ENCODE measurements at places on chromosomes 1 and 21.

DNA sequence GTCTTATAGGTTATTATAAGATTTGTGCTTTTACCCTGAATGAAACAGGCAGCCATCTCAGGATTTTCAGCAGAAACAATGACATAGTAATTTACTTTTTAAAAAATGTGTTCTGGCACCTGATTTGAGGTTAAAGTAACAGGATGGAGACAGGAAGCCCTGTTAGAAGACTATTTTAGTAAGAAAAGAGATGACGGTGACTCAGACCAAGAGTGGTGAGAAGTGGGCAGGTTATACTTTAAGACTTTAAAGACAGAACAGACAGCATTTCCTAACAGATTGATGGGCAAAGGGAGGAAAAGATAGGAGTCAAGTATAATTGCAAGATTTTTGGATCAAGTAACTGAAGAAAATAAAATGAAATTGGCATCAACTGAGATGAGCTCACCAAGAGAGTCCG is 436.8 kb upstream of the NR5A2 start:
- no peak for DNase-seq

GRCh38 chr1:8419172-8419571 is 101.3 kb downstream of the SLC45A1 start:
- DNase-seq: no peak

- DNase-seq: no peak
Observed at GRCh38 chr1:230071316-230071715, 4.3 kb downstream of the GALNT2 start.

DNA sequence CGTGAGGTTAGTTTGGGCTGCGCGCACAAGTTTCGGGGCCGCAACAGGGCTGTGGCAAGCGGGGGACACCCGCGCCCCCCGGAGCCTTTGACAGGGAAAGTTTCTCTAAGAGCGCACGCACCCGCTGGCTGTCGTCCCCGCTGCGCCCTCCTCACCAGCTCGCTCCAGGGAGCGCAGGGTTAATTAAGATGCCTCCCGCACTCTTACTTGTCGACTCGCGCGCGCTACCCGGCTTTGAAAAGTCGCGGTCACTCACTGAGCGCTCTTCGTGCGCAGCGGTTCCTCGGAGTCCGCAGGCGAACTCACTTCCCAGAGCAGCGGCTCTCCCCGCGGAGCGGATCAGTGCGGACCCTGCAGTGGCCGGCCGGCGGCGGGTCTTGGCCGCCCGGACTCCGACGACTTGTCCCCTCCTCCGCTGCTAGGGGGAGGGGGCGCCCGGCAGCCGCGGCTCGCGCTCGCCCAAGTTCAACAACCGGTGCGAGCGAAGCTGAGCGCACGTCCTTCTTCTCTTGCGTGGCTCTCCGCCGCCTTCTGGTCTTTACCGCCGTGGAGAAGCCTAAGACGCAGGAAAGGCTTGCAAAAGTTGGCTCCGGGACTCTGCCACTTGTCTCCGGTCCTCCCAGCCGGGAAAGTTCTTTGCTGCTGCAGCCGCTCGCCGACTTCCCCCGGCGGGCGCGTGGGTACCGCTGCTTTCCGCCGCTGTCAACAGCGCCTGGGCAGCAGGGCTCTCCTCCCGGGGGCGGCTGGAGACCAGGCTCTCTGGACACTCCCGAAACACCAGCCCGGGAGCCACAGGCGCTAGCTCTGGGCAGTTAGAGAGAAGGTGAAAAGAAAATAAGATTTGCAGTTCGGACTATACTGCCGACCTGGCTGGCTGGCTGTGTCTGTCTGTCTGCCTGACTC is 506 bp downstream of the JUN start:
- DNase-seq: peak; percentile 20

DNA sequence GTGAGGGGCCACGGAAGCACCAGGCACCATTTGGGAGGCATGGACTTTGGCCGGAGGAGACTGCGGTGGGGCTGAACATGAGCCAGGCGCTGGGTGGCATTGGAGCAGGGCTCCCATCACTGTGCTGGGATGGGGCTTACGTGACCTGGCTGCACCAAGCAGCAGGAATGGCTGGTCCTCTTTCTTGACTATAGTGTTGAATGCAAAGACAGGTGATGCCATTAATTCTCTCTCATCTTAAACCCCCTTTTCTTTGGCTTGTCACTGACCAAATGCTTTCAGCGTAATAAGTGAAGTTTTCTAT is 447.9 kb downstream of the CAMTA1 start:
- no peak for DNase-seq

- no peak for DNase-seq
Observed at GRCh38 chr1:203794764-203795440, 521 bp upstream of the ZBED6 start.

DNA sequence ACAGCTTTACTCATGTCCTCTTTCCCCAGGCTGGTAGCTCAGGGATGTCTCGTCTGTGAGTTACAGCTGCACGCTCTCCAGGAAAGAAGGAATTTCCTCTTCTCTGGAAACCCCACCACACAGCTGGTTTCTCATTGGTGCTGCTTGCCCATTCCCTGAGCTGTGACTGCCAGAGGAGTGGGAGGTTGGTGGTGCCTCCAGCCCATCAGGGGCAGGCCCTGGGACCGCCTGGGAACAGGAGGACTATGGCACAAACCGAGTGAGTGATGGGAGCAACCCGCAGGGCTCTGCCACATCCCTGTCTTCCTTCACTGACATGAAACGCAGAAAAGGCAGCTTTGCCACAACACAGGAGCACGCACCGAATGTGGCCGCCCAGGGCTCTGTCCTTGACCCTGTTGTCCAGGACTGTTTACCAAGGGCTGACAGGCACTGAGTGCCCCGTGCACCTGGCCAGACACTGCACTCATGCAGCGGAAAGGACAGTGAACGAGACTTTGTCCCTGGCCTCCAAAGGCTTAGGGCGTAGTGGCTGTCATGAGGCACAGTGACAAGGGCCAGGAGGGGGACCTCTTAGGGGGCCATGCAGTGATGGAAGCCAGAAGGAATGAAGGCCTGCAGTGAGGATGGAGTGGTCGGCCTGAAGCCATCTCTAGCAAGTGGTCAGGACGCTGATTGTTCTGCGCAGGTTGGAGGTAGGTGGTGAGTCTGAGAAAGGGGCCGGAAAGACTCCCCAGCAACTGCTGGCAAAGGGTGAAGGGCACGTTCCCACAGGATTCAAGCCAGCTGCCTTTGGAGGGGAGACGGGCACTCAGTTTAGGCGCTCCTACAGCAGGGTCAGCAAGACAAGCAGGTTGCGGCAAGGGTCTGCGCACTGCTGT is 1.7 kb upstream of the CCNL2 start:
- no peak for DNase-seq

- no peak for DNase-seq
Observed at GRCh38 chr1:183697814-183698590, 44.9 kb upstream of the APOBEC4 start.

DNA sequence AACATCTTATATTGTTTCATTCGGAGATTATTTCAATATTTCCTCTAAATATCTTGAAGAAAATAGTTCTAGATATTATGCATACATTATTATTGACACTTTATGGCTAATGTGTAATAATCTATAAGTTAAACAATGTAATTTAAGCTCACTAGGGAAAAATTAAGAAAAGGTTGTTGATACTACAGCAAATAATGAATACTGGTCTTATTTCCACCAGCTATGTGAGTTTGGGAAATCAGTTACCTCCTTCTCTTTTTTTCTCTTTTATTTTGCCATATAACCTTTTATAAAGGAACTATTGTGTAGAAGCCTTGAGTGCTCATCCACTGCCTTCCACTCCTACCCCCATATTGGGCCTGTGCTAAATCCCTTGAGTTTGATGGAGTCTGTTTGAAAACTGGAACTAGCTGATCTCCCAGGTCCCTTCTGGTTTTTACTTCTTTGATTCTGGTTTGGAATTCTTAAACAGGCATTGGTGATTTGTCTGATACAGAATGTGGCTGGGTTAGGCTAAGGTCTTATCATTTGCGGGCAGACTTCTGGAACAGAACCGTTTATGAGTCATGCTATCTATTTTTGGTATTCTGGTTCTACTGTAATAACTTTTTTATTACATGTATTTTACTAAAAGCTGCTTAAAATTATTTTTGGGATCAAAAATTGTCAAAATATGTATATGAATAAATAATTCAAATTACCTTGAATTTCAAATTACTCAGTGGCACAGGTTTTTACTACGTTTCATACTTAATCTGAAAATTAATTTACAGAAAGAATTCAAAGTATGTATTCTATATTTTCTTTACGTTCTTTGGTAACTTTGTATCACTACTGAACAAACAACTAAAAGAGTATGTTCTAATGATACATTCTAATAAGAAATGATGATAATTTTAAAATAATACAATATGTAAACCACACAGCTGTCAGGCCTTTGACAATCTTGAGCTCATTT is 5.0 kb upstream of the CDC14A start:
- no peak for DNase-seq

GRCh38 chr1:6519935-6520671 is 28.6 kb upstream of the PLEKHG5 start:
- no peak for DNase-seq

DNA sequence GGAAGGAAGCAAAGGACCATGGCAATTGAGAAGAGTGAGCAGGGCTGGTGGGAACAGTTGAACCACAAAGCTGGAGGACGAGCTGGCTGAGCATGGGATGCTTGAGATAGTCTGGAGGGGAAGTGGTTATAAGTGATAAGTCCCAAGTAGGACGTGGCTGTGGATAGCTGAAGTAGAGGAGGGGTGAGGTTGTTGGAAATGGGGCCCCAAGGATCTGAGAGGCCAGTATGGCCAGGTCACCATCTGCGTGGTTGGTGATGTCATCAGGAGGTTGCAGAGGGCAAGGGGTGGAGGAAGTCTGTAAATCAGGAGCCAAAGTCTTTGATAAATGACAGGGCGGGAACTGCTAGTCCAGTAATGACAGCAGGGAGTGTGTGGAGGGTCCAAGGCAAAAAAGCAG is 11.0 kb upstream of the REN start:
- no peak for DNase-seq

DNA sequence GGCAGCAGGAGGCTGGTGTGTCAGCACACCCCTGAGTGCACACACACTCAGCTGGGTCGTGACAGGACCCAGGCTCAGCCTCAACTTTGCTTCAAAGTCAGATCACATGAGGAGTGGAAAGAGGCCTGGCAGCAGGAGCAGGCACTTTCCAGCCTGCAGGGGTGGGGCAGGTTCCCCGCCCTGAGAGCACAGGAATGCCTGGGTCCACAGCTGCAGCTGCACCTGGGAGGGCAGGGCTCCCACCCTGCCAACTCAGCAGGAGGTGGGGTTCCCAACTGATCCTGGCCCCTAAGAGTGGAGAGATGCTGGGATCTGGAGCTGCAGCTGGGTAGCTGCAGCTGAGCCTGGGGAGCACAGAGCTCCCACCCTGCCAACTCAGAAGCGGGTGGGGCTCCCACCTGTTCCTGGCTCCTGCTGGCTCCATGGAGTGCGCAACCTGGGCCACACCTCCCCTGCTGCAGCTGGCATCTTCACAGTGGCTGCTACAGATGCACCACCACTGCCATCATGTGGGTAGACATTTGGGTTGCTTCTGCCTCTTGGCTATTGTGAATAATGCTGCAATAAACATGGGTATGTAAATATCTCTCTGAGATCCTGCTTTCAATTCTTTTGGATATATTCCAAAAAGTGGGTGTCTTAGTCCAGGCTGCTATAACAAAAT is 415.4 kb downstream of the TTLL7 start:
- no peak for DNase-seq

GRCh38 chr1:67685558-67686266 is 711 bp downstream of the GADD45A start:
- peak; percentile 32 for DNase-seq

All from activated CD4-positive, alpha-beta T cell treated with anti-CD3 and anti-CD28 coated beads, Interleukin-2, amount 50 U/mL, for 24 hours (primary cell).